ENCODE measurements at places on chromosomes 2 and 18.

- no peak for DNase-seq
Measured at GRCh38 chr2:86396291-86396785, 44.8 kb upstream of the KDM3A start.

GRCh38 chr2:30026091-30027055 lies 105.0 kb upstream of the ALK start:
- DNase-seq: no peak

GRCh38 chr2:191638802-191639172 lies 39.1 kb upstream of the NABP1 start:
- no peak for DNase-seq

- DNase-seq: peak; percentile 45
Measured at GRCh38 chr18:42114310-42114943, 159.4 kb downstream of the PIK3C3 start.

GRCh38 chr2:211162911-211163310 lies 606.5 kb downstream of the CPS1 start:
- DNase-seq: no peak

Measured in HS-27A (cell line).